Trophoblast cell (in vitro differentiated cells and primary cell): ENCODE measurements at places on chromosomes 2 and 18.

DNA sequence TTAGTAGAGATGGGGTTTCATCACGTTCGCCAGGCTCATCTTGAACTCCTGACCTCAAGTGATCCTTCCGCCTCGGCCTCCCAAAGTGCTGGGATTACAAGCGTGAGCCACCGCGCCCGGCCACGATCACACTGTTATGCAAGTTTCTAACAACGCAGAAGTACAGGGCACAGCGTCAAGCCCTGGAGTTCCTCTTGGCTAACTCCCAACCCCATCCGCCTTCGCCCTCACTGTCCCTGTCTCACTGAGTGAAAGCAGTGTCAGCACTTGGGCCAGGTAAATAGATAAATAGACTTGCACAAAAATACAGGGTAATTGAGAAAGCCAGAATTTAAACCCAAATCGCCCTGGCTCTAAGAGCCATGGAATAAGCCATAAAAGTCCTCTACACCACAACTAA lies 111.7 kb downstream of the ACVR1 start:
- no peak for DNase-seq

- no peak for DNase-seq
Observed at GRCh38 chr18:42258301-42258965, 303.4 kb downstream of the PIK3C3 start.

- no peak for DNase-seq
Observed at GRCh38 chr2:226048611-226049010, 649.1 kb downstream of the NYAP2 start.

GRCh38 chr2:101256316-101256715 lies 3.6 kb downstream of the CNOT11 start:
- DNase-seq = peak; percentile 85

GRCh38 chr2:12717191-12718014 lies 667 bp downstream of the TRIB2 start:
- peak; percentile 36 for DNase-seq

DNA sequence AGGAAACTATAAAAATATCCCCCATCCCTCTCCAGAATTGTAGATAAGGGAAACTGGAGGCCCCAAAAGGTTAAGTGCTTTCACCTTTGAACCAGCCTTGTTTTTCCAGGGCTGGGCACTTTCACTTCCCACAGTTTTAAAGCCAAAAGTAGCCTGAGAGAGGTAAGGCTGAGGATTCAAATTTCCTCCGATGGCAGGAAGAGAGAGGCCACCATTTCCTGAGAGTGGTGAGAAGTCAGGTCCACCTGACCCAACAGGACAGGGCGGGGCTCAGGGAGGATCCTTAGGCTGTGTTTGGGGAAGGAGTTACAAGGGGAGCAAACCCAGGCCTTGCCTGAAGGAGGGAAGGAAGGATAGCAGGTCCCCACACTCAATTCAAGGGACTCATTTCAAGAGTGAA lies 4.7 kb upstream of the TEX261 start:
- no peak for DNase-seq

DNA sequence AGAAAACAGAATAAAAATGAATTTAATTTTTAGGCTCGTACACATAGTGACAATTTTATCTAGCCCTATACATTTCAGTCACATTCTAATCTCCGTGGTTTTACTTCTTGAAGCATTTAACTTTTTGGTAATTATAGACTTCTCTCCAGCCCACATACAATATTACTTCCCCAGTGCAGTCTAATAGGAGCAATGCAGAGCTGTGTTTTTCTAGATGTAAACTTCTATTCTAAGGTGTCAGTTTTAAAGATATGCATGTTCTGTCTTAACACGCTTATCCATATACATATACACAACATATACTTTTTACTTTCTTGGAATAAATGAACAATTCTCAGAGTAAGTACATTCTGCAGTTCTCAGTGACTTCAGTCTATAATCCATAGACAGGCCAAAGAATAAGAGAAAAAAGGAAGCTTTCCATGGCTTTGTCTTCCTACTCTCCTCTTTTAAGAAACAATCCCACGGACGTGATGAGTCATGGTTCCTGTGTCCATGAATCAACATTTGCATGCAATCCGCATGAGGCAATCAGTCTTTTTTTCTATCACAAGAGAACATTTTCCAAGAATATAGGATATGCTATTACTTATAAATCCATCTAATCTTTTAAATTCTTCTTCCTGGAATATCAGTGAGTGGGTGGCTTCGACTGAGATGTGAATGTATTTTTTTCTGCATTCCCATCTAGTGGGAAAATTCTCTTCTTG lies 42.8 kb downstream of the CCDC102B start:
- peak; percentile 54 for DNase-seq

- no peak for DNase-seq
Observed at GRCh38 chr18:60649107-60649506, 276.5 kb upstream of the MC4R start.

- no peak for DNase-seq
Observed at GRCh38 chr2:222424729-222425671, 657 bp downstream of the SGPP2 start.

DNA sequence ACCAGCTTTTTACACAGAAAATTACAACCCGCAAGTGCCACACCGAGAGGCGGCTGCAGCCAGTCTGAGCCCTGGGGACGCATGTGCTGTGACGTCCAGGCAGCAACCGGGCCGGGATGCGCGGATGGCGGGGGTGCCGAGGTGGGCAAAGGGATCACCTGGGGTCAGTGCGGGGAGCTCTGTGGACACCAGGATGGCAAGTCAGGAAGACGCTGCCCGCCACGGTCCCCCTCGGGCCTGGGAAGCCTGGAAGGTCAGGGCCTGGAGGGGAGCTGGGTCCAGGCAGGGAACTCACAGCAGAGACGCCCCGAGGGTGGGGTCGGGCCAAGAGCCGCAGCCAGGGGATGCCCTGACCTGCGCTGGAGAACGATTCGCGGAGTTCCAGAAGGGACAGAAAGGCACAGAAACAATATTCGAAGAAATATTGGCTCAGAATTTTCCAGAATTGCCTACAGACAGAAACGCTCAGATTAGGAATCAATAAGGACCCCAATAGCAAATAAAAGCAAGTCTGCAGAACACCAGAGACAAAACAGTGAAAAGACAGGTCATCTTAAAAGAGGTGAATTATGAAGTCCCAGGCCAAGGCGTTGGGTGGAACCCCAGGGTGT lies 11.7 kb upstream of the KIF1A start:
- no peak for DNase-seq

- no peak for DNase-seq
Observed at GRCh38 chr2:210534879-210535278, 21.5 kb upstream of the CPS1 start.

DNA sequence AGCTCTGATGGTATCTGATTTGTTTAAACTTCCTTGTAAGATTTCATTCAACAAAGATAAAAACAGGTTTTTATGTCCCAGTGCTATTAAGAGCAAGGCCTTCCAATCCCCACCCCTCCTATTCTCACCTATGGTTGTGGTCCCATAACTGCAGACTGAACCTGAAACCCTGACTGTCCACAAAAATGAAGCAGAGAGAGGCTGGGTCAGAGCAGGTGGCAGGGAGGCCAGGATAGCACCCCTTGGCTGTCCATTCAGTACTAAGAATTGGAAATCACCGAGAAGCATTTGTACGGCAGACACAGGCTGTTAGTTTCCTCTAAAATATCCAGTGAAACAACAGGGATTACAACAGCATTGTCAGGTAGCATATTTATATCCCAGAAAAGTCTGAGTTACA lies 37.3 kb upstream of the FMNL2 start:
- no peak for DNase-seq

GRCh38 chr18:79524181-79525078 lies 128.7 kb downstream of the NFATC1 start:
- no peak for DNase-seq

DNA sequence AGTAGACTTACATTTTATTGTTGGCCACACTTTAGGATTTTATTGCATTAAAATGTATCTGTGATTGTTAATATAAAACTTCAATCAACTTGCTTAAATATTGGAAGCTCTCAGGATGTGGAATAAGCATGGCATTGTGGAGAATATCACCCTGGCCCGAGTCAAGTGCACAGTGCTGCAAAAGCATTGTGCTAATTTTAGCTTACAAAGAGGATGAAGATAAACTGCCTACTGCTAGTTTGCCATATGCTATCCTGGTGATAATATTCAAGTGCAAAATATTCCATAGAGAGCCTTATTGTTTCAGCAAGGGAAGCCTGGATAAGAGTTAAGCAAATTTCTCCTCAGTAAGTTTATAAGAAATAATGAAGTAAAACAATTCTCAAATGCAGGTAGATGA lies 54.5 kb downstream of the MEIS1 start:
- no peak for DNase-seq

DNA sequence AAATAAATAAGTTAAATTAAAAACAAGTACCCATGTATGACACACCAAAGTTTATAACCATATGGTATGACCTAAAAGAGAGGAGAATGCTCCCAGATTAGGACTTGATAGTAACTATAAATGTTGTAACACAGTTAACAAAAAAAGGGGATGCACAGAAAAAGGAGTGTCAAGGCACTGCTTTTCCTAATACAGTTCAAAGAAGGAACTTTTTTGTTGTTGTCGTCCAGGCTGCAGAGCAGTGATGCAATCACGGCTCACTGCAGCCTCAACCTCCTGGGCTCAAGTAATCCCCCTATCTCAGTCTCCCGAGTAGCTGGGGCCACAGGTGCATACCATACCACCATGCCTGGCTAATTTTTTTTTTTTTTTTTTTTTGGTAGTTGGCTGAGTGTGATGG lies 2.7 kb downstream of the NARS1 start:
- DNase-seq = no peak

GRCh38 chr2:66929632-66930338 lies 467.3 kb upstream of the ETAA1 start:
- DNase-seq = no peak

- DNase-seq = no peak
Observed at GRCh38 chr2:130378898-130379214, 23.0 kb downstream of the PTPN18 start.

- no peak for DNase-seq
Observed at GRCh38 chr2:1504311-1504750, 91.1 kb downstream of the TPO start.
